Activated effector memory CD4-positive, alpha-beta T cell treated with Interleukin-2 at 50 U/mL for 16 hours (primary cell): ENCODE measurements at places on chromosomes 1 and 21.

DNA sequence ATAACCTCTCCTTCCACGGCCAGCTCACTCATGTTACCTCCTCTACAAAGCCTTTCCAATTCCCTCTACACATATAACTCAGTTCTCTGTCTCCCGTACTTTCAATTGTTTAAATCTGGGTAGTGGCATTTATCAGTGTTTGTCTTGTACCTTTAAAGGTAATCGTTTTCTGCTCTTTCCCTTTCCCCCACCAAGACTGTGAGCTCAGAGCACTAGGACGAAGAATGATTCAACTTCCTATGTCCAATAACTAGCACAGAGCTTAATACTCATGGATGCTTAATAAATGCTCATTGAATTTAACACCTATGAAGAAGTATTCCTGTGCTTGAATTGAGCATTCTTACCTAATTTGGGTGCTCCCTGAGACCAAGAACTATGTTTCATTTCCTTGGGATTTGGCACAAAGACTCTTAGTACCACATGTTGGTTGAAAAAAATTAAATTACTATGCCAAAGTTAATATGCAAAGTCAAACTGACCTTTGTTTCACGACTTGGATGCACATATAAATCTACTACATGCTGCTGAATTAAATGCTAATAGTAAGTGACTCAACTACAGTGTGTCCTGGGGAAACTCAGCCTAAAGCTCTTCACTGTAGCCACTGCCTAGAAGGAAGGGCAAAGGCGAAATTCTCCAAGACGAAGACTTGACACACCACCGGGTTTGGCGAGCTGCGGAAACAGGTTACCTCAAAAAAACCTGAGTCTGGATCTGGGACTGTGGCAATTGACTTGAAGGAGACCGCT lies 30.6 kb upstream of the C1orf185 start:
- no peak for DNase-seq

DNA sequence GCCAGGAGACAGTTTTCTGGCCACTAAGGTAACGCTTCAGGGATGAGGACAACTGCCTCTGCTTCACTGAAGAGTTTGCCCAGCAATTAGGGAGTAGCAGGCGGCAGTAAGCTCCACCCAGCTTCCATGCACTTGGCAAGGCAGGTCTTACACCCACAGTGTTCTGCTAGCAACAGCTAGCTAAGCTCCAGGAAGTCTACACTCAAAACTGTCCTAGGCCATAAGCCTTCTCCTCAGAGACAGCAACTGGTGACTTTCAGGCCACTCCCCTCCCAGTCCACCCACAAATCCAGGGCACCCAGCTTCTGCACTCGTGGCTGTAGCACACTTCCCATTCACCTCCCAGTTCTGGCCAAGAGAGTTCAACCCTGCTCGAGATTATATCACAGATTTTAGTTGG lies 47.3 kb downstream of the KMO start:
- no peak for DNase-seq

- no peak for DNase-seq
These were observed 5.5 kb downstream of the SDCCAG8 start for GRCh38 chr1:243261390-243261789.

GRCh38 chr21:43578677-43579303 lies 80.5 kb downstream of the HSF2BP start:
- no peak for DNase-seq

GRCh38 chr1:241675983-241676382 lies 23.9 kb downstream of the WDR64 start:
- no peak for DNase-seq

DNA sequence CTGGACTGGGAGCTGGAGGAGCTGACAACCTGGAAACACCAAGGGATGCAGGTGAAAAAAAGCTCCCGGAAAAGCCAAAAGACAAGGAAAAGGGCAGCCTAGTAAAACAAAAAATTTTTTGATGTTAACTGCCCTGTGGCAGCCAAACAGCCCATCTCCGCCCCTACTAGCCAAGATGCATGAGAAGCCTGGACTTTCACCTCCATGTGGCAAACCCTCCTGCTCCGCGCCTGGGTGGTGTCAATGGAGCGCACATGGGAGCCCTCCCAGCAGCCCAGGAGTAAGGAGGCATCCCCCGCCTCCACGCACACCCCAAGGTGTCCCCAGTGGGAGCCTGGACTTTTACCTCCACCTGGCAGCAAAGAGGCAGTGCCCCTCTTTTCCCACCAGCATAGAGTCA lies 30.5 kb downstream of the LEMD1 start:
- DNase-seq = no peak
